ENCODE measurements at places on chromosomes 11 and 22. TPM values are rescaled to one million over a fixed set of nuclear protein-coding genes. Genes with fewer than 3 reads are reported as not detected.
A peak's percentile ranks its signal among the peaks of the same experiment; 100 is the strongest.

- no peak for DNase-seq
- H3K27ac ChIP-seq: no peak overlapping the region
These were observed 121.2 kb downstream of the SIK3 start for GRCh38 chr11:116976941-116977570.

GRCh38 chr11:95088946-95089619 lies 563 bp upstream of the ENDOD1 start:
- H3K4me3 ChIP-seq: peak overlapping the region; percentile 76
- no peaks in the 10 kb centered on the region for H3K36me3 ChIP-seq
- H3K27me3 ChIP-seq: no peaks in the 10 kb centered on the region
- DNase-seq: no peak
- peaks cover 31% of the 10 kb centered on the region for H3K4me1 ChIP-seq

- H3K36me3 ChIP-seq: no peaks in the 10 kb centered on the region
- H3K27me3 ChIP-seq: no peaks in the 10 kb centered on the region
- no peak for DNase-seq
- no peak overlapping the region for H3K27ac ChIP-seq
- no peak overlapping the region for H3K4me3 ChIP-seq
These were observed 17.8 kb downstream of the BBOX1 start for GRCh38 chr11:27058456-27058855.

DNA sequence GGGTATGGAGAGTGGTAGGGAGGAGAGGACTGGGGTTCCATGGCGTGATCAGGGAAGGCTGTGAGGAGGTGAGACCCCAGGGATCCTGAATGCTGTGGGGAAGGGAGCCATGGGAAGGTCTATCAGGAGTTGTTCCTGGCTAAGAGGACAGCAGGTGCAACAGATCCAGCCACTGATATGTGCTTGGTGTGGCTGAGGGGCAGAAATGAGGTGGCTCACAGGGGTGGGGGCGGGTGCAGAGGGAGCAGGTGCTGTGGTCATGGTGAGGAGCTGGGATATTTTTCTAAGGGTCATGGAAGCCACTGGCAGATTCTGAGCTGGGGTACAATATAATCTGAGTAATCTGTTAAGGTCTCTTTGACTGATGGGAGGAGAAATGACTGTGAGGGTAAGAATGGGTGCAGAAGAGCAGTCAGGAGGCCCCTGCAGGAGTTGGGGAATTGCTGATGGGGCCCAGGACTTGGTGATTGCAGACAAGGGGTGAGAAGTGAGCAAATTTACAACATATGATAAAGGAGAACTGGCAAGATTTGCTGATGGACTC lies 31.3 kb upstream of the DMC1 start:
- no peak for DNase-seq
- H3K27me3 ChIP-seq: no peaks in the 10 kb centered on the region
- H3K36me3 ChIP-seq: no peaks in the 10 kb centered on the region
- no peak overlapping the region for H3K27ac ChIP-seq
- H3K4me1 ChIP-seq: no peaks in the 10 kb centered on the region
- no peak overlapping the region for H3K4me3 ChIP-seq

- H3K27ac ChIP-seq: no peak overlapping the region
- no peak overlapping the region for H3K4me3 ChIP-seq
- H3K36me3 ChIP-seq: peaks cover 2% of the 10 kb centered on the region
- H3K27me3 ChIP-seq: no peaks in the 10 kb centered on the region
These were observed 58.1 kb downstream of the LRP5 start for GRCh38 chr11:68370211-68371111.

DNA sequence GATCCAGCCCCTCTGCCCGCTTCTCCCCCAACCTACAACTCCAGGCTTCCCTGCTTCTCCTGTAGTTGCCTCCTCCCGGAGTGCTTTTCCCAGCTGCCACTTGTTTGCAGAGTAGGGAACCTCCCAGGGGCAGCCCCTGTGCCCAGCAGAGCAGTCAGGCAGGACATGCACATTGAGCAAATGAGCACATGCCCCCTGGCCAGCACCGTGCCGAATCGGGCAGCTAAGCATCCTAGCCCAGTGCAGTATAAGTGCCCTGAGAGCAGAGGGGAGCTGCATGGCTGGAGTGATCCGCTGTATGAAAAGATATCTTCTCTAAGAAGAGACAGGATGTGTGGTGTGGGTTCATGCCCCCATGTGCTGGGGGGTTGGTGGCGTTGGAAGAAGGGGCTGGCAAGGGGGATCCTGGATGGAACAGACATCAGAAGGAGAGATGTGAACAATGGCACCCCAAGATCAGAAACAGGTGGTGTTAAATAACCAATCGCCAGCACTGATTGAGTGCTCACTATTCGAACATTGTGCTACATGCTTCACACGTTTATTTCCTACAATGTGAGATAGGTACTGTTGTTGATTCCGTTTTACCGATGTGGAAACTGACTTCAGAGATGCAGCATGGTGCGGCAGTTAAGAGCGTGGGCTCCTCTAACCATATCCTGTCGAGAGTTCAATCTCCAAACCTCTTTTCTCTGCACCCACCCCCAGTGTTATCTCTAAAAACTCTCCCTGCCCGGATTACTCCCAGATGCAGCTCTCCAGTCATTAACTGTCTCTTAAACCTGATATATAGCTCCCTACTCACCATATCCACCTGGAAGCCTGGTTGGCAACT lies 1.2 kb downstream of the AIP start:
- H3K27me3 ChIP-seq: no peaks in the 10 kb centered on the region
- peaks cover 23% of the 10 kb centered on the region for H3K4me1 ChIP-seq
- DNase-seq: peak; percentile 65

DNA sequence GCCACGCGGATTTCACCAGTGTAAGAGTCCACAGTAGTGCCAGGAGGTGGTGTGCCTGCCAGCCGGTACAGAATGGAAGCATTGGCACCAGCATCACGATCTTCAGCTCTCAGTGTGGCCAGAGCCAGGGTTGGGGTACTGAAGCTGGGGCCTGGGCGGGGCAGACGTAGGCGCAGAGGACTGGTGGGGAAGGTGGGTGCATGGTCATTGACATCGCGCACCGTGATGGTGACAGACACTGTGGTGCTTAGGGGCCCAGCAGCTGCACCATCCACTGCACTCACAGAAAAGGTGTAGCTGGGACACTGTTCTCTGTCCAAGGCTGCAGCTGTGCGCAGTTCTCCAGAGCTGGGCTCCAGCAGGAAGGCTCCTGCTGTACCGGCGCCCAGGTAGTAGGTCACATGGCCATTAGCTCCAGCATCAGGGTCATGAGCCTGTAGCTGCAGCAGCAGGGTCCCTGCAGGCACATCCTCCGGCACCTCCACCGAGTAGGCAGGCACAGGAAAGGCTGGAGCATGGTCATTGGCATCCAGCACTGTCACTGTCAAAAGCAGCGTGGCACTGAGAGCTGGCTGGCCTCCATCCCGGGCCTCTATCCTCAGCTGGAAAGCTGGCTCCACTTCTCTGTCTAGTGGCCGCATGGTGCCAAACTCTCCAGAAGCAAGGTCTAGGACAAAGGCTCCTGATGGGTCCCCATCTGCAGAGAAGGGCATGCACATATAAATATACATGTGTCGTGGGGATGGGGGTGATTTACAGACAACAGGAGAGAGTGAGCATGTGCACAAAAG lies 7.9 kb upstream of the TPP1 start:
- H3K4me3 ChIP-seq: no peak overlapping the region
- DNase-seq: no peak
- H3K36me3 ChIP-seq: peaks cover 12% of the 10 kb centered on the region
- no peaks in the 10 kb centered on the region for H3K27me3 ChIP-seq

DNA sequence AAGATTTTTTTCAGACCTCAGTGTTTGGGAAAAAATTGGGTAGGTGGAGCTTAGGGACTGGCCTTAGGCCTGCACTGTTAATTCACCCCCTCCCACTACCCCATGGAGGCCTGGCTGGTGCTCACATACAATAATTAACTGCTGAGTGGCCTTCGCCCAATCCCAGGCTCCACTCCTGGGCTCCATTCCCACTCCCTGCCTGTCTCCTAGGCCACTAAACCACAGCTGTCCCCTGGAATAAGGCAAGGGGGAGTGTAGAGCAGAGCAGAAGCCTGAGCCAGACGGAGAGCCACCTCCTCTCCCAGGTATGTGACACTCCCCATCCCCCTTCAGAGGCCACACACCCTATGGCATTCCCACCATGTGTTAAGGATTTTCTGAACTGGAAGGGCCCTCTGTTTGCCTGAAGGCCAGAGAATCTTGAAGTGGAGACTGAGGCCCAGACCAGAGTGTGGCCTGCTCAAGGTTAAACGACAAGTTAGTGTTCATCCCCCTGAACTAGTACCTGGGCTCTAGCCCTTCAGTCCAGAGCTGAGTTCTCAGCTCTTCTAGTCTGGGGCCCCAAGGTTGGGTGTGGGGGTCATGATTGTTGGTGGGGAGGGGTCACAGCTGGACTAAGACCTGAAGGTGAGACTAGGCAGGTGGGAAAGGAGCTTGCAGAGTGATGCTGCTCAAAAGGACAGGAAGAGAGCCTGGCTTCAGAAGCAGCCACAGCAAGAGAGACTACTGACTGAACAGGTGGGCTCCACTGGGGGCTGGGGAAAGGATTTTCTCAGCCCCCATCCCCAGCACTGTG lies 2.3 kb upstream of the FOLR1 start:
- H3K4me3 ChIP-seq: no peak overlapping the region
- no peak overlapping the region for H3K27ac ChIP-seq
- DNase-seq: no peak
- H3K36me3 ChIP-seq: no peaks in the 10 kb centered on the region
- no peaks in the 10 kb centered on the region for H3K4me1 ChIP-seq

DNA sequence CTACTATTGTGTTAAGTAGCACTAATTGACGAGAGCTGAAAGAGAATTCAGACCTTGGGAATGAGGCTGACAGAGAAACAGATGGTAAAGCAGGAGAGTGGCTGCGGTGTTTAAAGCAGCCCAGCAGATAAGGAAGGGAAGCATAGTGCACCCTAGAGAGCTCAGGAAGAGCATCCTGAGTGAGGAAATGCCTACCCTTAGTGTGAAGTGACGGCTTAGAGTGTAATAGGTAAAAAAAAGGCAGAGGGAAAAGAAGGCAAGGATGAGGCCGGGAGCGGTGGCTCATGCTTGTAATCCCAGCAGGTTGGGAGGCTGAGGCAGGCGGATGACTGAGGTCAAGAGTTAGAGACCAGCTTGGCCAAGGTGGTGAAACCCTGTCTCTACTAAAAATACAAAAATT lies 22.4 kb upstream of the ETS1 start:
- H3K27me3 ChIP-seq: no peaks in the 10 kb centered on the region
- H3K36me3 ChIP-seq: no peaks in the 10 kb centered on the region
- peaks cover 54% of the 10 kb centered on the region for H3K4me1 ChIP-seq
- no peak for DNase-seq
- H3K27ac ChIP-seq: peak overlapping the region; percentile 87

GRCh38 chr11:12174128-12174476 lies 63.7 kb downstream of the MICAL2 start:
- no peaks in the 10 kb centered on the region for H3K4me1 ChIP-seq
- H3K36me3 ChIP-seq: no peaks in the 10 kb centered on the region
- no peak overlapping the region for H3K4me3 ChIP-seq
- no peaks in the 10 kb centered on the region for H3K27me3 ChIP-seq

Gene CCS
- total RNA-seq: 32.3 TPM

Gene GRM5
- total RNA-seq: not detected

Gene IFITM10
- 4.2 TPM for total RNA-seq

Gene TUBGCP6
- 129 TPM for total RNA-seq

Gene OR8A1
- not detected for total RNA-seq
